ENCODE measurements at places on chromosomes 5 and 9.

GRCh38 chr5:131720714-131721113 is 76.1 kb downstream of the FNIP1 start:
- DNase-seq: peak; percentile 10

DNA sequence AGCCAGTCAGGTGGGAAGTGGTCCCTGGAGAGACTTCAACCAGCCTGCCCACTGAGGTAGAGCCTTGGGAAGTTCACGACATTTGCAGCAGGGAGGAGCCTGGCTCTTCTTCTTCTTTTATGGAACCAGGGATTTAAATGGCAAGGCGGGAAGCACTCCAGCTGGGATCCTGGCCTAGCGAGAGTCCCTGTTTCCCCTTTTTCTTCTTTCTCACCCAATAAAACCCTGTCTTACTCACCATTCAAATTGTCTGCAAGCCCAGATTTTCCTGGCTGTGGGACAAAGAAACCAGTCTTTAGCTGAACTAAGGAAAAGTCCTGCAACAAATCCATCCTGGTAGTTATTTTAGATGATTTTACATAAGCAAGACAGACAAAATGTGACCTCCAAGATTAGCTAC is 503.7 kb downstream of the CDH10 start:
- peak; percentile 6 for DNase-seq

DNA sequence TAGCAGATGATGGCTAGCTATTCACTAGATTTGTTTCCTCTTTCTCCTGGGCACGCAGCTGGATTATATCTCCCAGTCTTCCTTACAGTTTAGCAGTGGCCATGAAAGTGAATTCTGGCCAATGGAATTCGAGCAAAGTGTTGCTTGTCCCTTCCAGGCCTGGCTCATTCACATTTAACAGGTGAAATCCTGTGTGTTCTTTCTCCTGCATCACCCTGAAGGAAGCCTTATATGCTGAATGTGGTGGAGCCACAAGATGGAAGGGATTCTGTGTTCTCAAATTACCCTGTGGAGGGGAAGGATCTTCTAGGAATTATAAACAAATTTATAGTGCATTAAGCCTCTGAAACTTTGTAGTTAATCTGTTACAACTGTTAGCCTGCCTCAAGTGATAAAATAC is 8.2 kb upstream of the ELOVL7 start:
- DNase-seq: no peak

DNA sequence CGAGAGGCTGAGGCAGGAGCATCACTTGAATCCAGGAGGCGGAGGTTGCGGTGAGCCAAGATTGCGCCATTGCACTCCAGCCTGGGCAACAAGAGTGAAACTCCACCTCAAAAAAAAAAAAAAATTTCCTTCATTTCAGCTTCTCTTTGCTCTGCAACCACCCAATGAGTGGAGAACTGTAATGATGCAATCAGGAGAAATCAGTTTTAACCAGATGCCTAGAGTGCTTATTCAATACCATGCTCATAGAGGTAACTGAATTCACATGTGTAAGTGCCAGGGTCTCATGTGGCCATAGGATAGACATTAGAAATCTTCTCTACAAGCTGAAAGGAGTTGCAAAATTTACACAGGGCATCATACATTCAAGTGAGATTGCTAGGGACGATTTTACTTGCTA is 70.6 kb downstream of the HMHB1 start:
- DNase-seq: peak; percentile 71

DNA sequence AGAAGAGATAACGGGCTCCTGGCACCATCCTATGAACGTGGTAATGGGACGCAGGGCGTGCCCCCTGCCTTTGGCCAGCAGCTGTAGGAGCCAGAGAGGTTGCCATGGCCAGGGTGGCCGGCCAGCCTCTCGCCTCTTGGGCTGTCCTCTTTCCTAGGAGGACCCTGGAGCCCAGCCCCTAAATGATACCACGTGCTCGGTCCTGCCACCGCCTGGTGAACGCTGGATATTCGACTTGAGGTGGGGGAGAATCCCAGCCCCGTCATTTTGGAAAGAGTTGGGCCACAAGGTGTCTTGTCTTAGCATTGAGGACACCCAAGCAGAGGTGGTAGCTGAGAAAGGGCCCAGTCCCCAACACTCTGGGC is 391 bp upstream of the NRG2 start:
- DNase-seq: no peak

DNA sequence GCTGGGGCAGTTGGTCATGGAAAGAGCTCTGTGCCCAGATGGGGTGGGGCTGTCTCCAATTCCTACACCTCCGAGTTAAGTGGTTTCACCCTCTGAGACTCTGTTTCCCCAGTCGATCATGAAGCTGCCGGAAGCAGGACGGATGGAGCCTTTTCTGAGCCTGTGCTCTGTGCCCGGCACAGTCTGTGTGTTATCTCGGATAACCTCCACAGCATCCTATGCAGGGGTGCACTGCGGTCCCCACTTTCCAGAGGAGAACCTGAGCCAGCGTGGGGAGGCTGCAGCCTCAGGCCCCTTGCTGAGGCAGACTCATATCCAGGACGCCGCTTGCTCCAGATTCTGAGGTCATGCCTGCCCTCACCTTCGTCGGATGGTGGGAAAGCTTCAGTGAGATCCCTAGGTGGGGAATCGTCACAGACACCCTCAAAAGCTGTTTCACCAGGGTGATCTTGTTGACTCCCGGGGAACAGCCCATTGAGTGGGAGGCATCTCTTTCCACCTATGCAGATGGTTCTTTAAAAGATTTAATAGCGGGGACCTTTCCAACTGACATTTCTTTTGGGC is 6.9 kb upstream of the COL5A1 start:
- no peak for DNase-seq

DNA sequence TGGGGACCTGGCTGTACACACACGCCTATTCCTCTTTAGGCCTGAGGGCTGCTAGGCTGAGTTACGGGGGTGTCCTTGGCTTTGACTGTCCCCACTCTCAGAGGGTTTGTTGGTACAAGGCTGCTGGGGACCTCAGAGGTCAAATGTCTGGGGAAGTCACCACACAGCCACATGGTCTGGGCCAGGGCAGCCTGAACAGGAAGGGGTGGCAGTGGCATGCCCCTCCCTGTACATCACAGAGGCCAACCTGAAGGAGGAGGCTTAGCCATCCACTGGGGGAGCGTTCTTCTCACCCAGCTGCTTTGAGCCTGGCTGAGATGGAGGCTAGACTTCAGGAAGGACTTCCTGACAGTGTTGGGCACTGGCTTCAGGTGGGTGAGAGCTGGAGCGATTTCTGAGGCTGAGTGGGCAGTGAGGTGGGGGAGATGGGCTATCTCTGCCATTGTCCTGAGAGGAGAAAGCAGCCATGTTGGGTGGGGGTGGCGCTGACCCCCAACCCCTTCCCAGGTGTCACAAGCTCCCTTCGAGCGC is 36.3 kb downstream of the CXXC5 start:
- DNase-seq: no peak

DNA sequence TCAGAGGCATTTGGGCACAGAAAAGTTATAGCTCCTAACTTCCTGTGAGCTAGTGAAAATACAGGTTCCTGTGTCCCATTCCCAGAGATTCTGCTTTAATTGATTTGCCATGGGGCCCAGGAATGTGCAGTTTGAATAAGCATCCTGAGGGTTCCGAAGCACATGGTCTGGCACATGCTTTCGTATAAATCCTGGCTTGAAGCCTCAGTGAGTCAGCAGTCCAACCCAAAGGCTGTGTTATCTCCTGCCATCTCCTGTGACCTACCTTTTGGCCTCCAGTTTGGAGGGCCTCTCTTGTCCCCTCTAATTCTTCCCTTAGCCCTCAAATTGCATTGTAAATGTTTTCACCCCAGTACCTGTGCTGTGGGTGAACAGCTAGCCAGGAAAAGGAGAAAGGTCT is 183.8 kb downstream of the NR3C1 start:
- DNase-seq: peak; percentile 31

- DNase-seq: no peak
Observed at GRCh38 chr9:101220341-101220740, 164.5 kb downstream of the BAAT start.

DNA sequence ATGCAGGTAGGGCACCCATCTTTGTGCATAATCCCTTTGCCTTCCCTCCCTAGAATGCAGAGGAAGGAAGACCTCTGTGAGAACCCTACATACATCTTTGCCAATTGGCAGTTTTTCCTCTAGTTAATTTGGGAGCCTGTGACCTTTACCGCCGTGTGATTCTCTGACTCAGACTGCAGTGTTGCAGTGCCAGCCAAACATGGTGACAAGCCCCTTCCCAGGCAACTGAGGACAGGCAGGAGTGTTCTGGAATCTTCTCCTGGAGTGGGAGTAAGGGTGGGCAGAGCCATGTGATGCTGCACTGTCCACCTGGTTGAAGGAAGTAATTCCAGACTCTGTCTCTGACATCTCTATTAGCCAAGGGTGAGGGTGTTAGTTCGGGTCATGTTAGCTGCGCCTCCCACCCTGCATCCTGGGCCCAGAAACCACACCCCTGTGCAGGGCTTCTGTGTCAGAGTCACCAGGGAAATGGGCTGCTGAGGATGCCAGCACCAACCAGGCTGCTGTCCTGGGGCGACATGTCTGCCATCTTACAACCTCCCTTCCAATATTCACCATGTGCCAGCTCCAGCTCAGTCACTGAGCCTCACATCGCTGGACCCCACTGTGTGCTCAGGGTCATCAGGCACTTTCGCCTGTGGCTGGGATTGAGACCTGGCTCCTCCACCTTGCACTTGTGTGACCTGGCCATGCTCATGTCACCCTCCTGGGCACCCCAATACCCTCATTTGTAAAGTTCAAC is 21.8 kb downstream of the KCNIP1 start:
- DNase-seq: no peak

DNA sequence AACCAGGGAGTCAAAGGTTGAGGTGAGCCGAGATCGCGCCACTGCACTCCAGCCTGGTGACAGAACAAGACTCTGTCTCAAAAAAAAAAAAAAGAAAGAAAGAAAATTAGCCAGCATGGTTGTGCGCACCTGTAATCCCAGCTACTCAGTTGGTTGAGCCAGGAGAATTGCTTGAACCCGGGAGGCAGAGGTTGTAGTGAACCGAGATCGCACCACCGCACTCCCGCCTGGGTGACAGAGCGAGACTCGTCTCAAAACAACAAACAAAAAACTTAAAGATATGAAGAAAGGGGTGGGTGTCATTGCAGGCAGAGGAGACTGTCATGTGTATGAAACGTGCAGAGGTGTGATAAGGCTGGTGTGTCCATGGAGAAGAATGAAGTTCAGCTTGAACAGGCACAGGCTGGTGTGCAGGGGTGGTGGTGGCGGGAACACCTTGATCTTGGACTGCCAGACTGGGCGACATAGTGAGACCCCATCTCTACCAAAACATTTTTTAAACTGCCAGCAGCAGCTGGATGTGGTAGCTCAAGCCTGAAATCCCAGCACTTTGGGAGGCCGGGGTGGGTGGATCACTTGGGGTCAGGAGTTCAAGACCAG is 69.6 kb downstream of the UGCG start:
- DNase-seq: no peak

- no peak for DNase-seq
Observed at GRCh38 chr9:14399756-14400657, 86.1 kb upstream of the NFIB start.

GRCh38 chr5:74279244-74279643 is 361.3 kb downstream of the ENC1 start:
- DNase-seq: no peak

GRCh38 chr5:172170251-172170701 is 17.7 kb downstream of the STK10 start:
- no peak for DNase-seq

- no peak for DNase-seq
Observed at GRCh38 chr5:150077996-150078801, 8.2 kb downstream of the CSF1R start.

DNA sequence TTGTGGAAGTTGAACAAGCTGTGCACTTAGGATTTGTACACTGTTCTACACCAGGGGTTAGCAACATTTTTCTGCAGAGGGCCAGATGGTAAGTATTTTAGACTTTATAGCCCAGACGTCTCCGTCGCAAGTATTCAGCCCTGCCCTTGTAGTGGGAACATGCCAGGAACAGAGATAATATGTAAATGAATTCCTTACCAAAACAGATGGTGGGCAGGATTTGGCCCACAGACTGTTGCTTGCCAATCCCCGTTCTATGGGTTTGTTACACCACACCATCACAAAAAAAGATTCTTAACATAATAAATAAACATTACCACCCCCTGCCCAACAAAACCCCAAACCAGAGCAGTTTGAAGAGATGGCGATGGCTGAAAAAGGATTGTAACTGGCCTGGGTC is 74.3 kb downstream of the AMBP start:
- no peak for DNase-seq

- no peak for DNase-seq
Observed at GRCh38 chr5:34632807-34633422, 23.2 kb upstream of the RAI14 start.

DNA sequence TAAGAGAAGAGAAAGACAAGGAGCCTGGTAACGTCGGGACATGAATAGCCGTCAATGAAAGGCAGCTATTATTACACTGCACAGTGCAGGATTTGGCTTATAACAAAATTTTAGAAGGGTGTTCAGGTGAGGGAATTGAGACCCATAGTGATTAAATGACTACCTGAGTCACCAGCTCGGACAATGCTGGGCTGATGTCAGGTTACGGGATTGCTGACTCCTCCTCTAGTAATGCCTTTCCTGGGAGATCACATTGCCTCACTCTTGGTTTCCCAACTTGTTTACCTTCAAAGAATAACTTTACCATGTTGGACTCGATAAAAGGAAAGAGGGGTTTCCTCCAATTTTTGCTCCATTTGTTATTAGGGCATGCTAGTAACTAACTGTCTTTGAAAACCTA is 132.6 kb downstream of the GHR start:
- DNase-seq: no peak

DNA sequence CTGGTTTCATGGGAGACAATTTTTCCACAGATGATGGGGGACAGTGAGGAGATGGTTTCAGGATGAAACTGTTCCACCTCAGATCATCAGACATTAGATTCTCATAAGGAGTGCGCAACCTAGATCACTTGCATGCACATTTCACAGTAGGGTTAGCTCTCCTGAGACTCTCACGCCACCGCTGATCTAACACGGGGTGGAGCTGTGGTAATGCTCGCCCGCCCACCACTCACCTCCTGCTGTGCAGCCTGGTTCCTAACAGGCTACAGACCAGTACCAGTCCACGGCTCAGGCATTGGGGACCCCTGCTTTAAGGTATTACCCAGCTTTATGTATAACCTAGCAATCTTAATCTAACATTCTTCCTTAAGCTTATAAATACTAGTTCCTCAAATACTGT is 35.6 kb downstream of the TTC39B start:
- DNase-seq: no peak
